ENCODE measurements at places on chromosomes 1 and 21.

- DNase-seq: no peak
Measured at GRCh38 chr1:232127190-232127589, 500.6 kb downstream of the DISC1 start.

DNA sequence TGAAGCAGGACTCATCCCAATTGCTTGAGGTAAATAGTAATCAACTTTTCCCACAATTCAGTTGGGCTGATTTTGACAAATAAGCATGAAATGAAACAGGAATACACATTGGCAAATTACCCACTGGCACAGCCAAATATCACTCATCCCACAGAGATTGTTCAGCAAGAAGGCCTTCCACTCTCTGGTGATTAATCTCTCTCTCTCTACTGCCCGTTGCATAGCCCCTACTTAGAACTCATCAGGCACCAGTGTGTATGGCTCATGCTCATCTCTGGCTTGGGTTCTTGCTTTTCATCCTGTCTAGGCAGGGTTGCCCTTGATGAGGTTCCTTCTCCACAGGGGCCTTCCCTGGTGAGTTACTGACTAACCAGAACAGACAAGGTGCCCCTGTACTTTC is 1.1 kb downstream of the BSDC1 start:
- DNase-seq: no peak

DNA sequence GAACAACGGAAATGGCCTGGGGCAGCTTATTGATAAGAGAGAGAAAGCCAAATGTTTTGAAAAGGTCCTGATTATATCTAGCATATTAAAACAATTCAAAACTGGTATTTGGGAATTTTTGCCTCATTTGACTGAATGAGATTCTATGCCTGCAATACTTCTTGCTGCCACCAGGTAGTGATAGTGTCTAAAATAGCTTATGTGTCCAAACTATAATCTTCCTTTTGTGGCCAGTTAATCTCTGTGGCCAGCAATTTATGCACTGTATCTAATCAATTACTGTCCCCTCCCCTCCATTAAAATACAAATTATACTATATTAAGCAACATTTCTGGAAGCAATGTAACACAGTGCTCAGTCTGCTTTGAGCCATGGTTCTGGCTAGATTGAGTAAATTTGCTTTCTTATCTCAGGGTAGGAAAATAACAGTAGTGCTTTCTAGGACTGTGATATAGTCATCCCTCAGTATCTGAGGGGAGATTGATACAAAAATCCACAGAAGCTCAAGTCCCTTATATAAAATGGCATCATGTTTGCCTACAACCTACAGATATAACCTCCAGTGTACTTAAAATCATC is 91.8 kb downstream of the FOXD2 start:
- no peak for DNase-seq

- no peak for DNase-seq
Measured at GRCh38 chr1:47769295-47769694, 227.9 kb downstream of the TRABD2B start.

DNA sequence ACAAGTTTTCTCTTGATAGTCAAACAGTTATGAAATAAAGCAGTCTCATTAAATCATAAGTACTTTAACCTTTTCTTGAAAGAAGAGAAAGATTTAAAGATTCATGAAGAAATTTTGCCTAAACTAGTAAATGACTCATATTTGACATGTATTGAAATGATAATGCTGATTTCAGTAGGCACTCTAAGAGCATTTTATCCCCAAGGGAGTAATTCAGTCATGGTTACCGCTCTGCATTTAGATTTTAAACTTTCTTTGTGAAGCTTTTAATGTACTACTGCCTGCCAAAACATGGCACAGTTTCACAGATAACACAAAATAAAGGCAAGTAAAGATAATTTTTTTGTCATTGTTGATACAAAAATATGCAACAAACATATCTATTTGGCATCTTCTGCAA is 6.8 kb downstream of the USH2A start:
- DNase-seq: no peak

GRCh38 chr1:162463021-162463420 is 34.6 kb upstream of the UHMK1 start:
- DNase-seq: no peak

DNA sequence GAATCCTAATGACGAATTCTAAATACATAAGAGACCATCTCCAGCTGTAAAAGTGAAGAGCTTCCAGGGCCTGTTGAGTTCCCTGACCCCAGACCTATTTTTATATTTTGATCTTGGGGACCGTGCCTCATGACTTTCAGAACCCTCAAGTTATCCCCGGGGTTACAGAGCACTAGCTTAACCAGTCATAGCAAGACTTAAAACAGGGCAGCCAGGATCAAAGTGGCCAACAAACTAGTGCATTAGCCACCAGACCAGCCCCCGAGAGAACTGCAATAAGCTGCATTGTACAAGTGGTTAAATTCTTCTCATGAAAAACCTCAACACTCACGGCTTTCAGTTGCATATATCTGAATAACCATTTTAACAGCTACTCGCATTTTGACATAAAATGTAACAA is 183.0 kb downstream of the BARHL2 start:
- no peak for DNase-seq

- no peak for DNase-seq
Measured at GRCh38 chr1:227357171-227357926, 39.1 kb upstream of the CDC42BPA start.

GRCh38 chr1:198829944-198830343 is 191.1 kb downstream of the PTPRC start:
- DNase-seq: no peak

DNA sequence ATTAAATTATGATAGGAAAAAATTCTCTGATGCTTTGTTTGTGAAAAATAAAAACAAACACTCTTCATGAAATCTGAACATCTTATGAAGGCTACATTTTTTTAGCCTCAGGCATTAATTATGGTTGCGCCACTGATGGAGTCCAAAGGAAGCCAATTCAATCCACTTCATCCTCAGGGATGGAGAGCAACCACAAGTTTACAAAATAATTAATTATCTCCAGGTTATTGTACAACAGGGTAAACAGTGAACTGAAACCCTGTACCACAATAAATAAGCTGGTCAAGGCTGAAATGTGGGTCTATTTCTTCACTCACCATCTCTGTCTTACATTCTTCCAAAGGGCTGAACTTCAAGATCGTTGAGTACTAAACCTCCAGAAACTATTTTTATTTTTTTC is 49.2 kb downstream of the MRPL39 start:
- DNase-seq: no peak

DNA sequence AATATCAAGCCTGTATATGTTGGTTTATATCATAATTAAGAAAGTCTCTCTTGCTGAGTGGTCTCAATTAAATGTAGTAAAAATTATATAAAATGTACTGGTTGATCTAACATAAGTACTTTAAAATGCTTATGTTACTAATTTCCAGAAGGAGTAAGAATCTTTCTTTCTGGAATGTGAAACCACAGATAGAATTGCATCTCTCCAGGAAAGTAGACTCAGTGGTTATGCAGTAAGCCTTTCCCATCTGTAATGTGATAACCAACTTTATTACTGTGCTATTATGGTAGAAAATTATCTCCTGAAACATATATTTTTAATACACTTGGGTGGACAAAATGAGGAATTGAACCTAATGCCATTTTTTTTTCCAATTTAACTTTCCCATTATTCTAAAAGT is 8.9 kb upstream of the RALGPS2 start:
- DNase-seq: no peak

All from activated CD8-positive, alpha-beta memory T cell treated with anti-CD3 and anti-CD28 coated beads for 1 hour (primary cell).